C1 segment of cervical spinal cord (tissue), 14 donors: ENCODE measurements at places on chromosomes 16 and 17.

- DNase-seq, result no peak
Observed at GRCh38 chr16:60404401-60404800, 1631.8 kb downstream of the CDH8 start.

DNA sequence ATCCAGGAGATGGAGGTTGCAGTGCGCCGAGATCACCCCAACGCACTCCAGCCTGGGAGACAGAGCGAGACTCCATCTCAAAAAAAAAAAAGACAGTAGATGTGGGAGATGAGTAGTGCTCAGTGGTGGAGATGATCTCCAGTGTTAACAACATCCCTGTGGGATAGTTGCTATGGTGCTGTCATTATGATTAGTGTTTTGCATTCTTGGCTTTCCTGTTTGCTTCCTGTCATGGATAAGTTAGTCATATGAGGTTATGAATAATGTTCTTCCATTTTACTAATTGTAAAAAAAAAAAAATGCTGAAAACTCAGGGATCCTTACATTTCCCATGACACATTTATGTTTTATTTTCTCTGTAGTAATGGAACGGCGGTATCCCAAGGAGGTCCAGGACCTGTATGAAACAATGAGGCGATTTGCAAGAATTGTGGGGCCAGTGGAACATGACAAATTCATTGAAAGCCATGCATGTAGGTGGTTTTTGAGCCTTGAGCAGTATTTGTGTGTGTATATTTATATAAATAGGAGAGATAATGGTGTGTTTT lies 24.5 kb upstream of the DUSP14 start:
- no peak for DNase-seq

DNA sequence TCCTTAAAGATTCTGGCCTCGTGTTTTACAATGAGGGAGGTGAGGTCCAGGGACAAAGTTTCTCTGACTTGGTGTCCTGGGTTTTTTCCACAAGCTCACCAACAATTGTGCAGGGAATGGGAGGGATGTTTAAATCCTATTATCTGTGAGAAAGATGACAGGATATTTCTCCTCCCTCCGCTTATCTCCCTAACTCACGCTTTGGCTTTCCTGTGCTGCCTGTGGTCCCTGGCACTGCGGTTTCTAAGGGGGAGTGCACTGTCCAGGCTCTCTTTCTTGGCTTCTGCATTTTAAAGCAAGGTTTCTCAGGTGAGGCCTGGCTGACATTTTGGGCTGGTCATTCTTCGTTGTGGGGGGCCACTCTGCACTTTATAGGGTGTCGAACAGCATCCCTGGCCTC lies 16.4 kb downstream of the GGA3 start:
- no peak for DNase-seq

DNA sequence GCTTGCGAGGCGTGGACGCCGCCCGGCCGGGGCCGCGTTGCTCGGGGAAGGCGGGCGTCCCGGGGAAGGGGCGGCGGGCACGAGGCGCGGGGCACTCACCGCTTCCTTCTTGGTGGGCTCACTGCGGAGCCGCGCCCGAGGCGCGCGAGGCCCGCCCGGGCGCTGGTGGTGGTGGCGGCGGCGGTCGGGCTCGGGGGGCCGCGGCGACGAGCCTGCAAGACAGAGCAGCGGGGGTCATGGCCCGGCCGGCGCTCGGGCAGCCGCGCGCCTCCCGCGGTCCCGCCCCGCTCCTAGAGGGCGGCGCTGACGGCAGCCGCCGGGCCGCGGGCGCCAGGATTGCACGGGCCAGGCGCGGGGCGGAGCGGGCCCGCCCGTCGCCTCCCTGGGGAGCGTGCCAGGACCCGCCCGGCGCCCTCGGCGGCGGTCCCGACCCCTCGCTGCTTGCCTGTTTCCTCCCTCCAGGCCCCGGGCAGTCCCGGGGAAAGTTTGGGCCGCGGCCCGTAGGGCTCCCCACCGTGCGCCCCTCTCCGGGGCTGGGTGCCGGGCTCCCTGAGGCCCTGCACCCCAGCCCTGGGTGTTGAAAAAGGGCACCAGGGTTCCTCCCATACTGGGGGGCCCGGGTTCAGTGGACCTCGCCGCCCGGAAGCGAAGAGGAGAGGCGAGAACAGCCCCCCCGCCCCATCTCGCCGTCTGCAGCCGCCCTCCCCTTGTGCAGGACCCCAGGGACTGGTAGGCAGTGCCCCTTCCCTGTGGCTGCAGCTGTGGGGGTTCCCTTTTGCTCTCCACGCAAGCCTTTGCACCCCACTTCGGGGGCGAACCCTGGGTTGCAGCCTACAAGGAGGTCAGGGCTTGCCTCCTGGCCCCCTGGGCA lies at the start of gene C16orf74:
Gene C16orf74 (minus strand): TSS at position 270 of the 871 bp plus-strand sequence. CDS start 15,879 bp downstream, outside the sequence.
- DNase-seq, result no peak

- no peak for DNase-seq
Observed at GRCh38 chr17:74995847-74996246, 8.4 kb downstream of the CDR2L start.

DNA sequence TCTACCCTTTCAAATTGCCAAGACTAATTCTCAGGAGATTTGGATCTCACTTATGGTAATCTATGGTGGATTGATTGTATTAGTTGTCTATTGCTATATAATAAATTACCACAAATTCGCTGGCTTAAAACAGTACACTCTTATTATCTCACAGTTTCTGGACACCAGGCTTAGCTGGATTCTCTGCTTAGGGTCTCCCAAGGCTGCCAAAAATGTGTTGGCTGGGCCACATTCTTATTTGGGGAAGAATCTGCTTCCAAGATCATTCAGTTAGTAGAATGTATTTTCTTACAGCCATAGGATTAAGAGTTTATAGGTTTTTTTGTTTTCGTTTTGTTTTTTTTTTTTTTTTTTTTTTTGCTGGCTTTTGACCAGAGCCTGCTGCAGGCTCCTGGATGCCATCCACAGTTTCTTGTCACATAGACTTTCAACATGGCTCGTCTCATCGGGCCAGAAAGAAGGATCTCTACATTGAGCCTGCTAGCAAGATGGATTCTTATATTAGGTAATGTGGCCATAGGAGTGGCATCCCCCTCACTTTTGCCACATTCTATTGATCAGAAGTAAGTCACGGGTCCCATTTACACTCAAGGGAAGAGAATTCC lies 415.3 kb downstream of the KIF2B start:
- DNase-seq, result no peak

DNA sequence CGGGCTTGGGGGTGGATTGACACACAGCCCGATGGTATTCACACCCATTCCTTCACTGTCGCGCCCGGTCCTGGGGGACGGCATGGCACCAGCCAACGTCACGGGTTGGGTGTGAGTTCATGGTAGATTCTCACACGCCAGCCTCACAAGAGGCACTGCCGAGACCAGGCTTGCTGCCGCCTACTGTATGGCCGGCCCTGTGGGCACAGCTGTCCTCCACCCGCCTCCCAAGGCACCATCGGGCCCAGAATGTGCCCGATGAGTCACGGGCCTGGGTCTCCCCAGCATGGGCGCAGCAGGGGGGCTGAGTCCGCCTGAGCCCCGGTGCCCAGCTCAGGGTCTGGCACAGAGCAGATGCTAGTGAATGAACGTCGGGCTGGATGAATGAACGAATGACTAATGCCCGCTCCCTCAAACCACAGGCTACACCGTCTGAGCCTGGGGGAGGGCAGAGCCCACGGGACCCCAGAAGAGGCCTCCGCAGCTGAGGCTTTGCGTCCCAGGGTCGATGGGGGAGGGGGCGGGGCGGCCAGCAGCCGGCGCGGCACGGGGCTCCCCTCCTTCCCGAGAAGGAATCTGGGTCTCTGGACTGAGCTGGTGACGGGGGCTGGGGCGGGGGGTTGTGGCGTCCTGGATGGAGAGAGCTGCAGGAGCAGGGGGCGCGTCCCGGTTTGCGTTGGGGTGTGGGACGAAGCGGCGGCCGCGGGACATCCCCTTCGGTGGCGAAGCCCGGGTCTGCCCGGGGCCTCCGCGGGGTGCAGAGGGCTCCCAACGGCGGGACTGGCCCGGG lies 829 bp downstream of the PITPNM3 start:
- DNase-seq, result no peak

GRCh38 chr17:15106540-15106939 lies 158.6 kb downstream of the PMP22 start:
- DNase-seq, result no peak

DNA sequence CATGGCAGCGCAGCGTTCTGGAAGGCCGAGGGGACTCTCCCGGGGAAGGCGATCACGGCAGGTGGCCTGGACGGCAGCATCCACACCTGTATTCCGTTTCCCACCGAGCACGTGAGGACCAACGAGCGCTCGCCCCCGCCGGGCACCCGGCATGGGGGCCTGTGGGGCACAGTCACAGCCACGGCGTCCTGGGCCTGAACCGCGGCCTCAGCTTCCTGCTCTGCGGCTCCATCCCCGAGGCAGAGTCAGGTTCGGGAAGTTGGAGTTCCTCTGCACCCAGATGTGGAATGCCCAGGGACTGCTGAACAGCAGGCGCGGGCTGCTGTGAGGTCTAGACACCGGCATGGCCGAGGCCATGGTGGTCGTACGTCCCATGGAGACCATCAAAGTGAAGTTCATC lies 1713.9 kb downstream of the TP53TG3F start:
- no peak for DNase-seq

DNA sequence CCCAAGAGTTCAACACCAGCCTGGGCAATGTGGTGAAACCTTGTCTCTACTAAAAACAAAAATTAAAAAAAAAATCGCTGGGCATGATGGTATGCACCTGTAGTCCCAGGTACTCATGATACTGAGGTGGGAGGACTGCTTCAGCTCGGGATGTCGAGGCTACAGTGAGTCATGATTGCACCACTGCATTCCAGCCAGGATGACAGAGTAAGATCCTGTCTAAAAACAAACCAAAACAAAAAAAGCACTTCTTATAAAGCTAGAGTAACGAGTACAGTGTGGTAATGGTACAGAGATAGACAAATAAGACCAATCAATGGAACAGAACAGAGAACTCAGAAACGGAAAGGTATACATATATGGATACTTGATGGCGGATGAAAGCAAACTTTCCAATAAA lies 4.4 kb downstream of the NSMCE1 start:
- no peak for DNase-seq

GRCh38 chr17:39178536-39178935 lies 12.6 kb upstream of the ARL5C start:
- DNase-seq, result no peak

DNA sequence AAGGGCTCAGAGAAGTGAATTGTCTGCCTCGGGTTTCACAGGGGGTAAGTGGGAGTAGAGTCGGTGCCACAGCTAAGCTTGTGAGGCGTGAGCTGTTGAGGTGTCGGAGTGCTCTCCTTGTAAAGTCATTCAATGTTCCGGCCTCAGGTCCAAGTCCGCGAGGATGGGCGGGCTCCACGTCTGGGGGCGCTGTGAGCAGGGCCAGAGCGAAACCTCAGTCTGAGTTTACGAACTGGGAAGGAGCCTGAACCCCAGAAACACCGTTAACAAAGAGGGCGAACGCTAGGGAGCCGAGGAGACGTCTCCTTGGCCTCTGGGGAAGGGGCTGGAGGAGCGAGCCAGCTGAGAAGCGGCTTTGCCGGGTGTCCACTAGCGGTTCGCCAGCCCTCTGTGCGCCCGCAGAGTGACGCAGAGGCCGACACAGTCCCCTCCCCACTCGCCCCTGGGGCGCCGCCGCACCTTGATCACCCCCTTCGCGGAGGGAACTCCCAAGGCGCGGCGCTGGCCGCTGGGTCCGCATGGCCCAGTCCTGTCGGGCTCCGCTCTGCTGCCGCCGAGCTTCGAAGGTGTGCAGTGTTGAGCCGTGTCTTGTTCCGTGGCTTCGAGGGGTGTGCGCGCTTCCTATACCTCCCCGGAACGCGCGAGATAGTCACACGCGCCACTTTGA lies 4.9 kb downstream of the IRX3 start:
- DNase-seq, result no peak

- DNase-seq, result no peak
Observed at GRCh38 chr17:51029142-51029541, 91.5 kb downstream of the SPAG9 start.

- no peak for DNase-seq
Observed at GRCh38 chr17:55437159-55437605, 15.5 kb upstream of the MMD start.

- DNase-seq, result no peak
Observed at GRCh38 chr16:5166486-5166885, 68.9 kb upstream of the EEF2KMT start.

GRCh38 chr16:79943736-79944135 lies 343.2 kb upstream of the MAF start:
- DNase-seq, result no peak

DNA sequence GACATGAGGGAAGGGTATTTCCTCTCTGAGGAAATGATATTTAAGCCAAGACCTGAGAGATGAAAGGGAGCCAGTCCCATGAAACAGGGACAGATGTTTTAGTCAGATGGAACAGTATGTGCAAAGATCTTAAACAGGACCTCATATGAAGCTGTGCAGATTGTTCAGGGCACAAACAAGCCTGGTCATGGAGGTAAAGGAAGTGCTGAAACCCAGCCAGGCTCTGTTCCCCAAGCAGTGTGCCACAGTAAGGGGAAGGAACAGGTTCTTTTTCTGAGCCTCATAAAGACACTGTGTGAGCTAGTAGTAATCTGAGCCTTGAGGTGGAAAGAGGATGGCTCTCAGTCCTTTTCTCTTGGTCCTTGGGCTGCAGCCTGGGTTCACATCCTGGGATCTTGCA lies 159.9 kb downstream of the ANKFN1 start:
- no peak for DNase-seq

- DNase-seq, result no peak
Observed at GRCh38 chr17:49108318-49108717, 24.3 kb upstream of the B4GALNT2 start.

DNA sequence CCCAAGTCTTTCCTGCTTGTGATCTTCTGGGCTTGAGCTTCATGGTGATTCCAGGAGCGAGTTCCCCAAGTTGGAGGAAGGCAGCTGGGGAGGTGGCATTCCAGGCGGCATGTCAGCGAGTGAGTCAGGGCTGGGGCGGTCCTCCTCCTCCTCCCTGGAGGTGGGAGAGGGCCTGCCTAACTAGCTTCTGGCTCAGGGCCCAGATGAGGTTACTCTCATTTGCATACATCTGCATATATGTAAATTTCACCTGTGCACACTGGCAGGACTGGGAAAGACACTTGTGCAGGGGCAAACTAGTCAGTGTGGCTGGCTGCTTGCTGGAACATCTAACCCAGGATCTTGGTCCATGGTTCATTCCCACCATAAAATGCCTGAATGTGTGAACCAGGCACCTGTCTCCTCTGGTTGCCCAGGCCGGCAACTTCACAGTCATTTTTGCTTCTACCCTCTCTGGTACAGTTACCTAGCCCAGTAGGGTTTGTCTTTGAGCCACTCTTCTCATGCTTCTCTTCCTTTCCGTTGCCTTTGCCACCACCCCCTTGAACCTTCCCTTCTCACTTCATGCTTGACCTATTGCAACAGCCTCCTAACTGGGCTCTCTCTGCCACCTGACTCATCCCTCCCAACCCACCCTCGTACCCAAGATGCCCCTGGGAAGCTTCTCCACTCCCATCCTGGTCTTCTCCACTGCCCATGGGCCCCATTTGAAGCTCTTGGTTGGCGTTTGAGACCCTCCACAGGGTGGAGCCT lies 9.6 kb upstream of the DLX4 start:
- DNase-seq, result no peak

- no peak for DNase-seq
Observed at GRCh38 chr17:1082579-1082978, 85.7 kb downstream of the TIMM22 start.

DNA sequence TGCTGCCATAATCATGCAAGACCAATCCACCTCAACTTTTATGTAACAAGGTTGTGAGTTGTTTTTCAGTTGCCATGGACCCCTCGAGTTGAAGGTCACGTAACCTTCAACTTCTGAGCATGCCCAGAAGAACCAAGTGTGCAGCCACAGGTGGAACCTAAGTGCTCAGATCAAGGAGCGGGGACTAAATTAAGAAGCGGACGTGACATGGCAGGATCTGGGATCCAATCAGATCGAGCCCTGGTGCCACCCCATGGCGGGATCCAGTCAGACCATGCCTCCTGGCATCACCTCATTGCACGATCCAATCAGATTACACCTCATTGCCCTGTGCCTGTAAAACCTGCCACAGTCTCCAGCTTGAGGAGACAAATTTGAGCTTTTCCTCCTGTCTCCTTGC lies 204.5 kb upstream of the CDH5 start:
- no peak for DNase-seq
